ENCODE measurements at places on chromosomes 6 and 20.

GRCh38 chr20:39164642-39165041 is 202.5 kb downstream of the DHX35 start:
- H3K4me3 ChIP-seq, result no peak overlapping the region
- no peak overlapping the region for H3K27ac ChIP-seq
- no peaks in the 10 kb centered on the region for H3K4me1 ChIP-seq

DNA sequence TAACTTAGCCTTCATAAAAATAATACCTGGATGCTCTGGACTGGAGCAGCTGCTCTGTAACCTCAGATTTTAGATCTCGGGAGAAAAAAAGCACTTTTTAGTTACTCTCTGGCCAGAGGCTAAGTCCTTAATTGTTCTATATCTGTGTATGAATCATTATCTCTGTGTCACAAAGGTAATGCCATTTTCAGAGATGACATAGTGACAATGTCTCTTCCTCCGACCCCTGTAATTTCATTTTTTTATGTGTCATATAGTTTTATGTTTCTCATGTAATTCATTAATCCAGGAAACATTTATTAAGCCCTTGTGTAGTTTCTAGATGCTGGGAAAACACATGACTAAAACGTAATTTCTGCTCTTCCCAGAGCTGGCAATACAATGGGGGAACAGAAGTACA is 55.6 kb downstream of the SENP6 start:
- no peaks in the 10 kb centered on the region for H3K4me1 ChIP-seq
- H3K27me3 ChIP-seq, result no peaks in the 10 kb centered on the region
- H3K4me3 ChIP-seq, result no peak overlapping the region
- DNase-seq, result no peak

DNA sequence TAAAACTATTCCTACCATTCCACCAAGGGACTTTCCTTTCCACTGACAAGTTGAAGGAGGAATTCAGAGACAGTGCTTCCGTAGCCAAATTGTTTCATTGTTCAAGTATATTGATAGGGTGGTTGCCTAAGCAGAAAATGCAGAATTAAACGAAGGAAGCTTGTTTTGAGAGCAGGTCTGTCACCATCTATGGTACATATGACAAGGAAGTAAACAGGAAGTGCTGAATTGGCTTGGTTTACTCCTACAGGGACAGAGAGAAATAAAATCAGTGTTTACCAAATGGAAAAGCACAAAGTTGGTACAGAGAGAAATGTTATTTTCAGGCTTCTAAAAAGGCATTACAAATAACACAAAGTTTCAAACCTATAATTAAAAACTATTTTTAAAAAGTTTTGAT is 421.8 kb downstream of the CDC5L start:
- H3K4me3 ChIP-seq, result no peak overlapping the region
- H3K27ac ChIP-seq, result no peak overlapping the region
- H3K27me3 ChIP-seq, result no peaks in the 10 kb centered on the region
- DNase-seq, result no peak
- H3K4me1 ChIP-seq, result peaks cover 7% of the 10 kb centered on the region
- no peaks in the 10 kb centered on the region for H3K36me3 ChIP-seq

- peaks cover 6% of the 10 kb centered on the region for H3K36me3 ChIP-seq
- no peak overlapping the region for H3K27ac ChIP-seq
- H3K4me3 ChIP-seq, result no peak overlapping the region
- no peak for DNase-seq
- H3K27me3 ChIP-seq, result no peaks in the 10 kb centered on the region
- peaks cover 5% of the 10 kb centered on the region for H3K4me1 ChIP-seq
These were observed 9.8 kb downstream of the DUSP22 start for GRCh38 chr6:301929-302705.

DNA sequence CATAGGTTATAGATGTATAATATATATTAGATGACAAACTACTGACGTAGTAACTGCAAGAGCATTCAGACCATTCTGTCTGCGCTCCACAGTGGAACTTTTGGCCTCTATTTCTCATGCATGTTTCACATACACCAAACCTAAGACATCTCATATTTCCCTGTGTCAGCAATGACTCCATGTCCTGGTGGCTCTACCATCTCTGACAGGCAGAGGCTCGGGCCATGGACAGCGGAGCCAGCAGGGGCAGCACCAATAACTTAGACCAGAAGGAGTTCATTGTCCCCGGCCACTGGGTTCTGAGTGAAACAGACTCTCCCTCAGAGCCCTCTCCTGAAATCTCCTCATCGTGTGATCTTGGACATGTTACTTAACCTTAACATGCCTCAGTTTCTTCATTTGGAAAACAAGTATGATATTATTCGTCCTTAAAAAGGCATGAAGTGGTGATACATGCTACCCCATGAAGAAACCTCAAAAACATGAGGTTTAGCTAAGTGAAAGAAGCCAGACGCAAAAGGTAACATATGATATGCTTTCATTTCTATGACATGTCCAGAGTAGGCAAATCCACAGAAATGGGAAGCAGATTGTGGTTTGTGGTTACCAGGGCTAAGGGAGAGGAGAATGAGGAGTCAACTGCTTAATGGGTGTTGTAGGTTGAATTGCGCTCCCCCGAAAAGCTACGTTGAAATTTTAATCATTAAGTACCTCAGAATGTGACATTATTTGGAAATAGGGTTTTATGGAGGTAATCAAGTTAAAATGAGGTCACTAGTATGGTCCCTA is 564.0 kb upstream of the JARID2 start:
- no peak overlapping the region for H3K27ac ChIP-seq
- no peak for DNase-seq
- no peak overlapping the region for H3K4me3 ChIP-seq

DNA sequence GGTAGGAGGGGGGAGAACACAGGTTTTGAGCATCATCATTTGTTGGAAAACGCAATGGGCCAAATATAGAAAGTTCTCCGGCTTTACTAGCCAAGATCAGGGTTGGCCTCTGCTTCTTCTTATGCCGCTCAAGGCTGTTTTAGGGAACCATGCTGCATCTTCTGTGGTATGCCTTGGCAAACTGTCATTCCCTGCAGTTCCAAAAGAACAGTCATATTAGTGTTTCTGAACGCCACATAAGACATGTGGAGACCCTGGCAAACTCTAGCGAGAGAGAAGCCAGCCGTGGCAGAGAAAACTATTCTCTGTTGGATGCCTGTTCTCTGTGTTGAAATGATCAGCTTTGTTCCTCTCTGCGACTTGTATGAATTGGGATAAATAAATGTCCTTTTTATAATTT is 10.8 kb downstream of the ACTR5 start:
- no peak overlapping the region for H3K27ac ChIP-seq
- peaks cover 16% of the 10 kb centered on the region for H3K4me1 ChIP-seq
- no peak overlapping the region for H3K4me3 ChIP-seq
- no peak for DNase-seq
- peaks cover 75% of the 10 kb centered on the region for H3K36me3 ChIP-seq

GRCh38 chr20:44648579-44648978 is 2.9 kb downstream of the ADA start:
- no peak overlapping the region for H3K27ac ChIP-seq
- no peak for DNase-seq
- peaks cover 20% of the 10 kb centered on the region for H3K27me3 ChIP-seq
- H3K36me3 ChIP-seq, result no peaks in the 10 kb centered on the region

DNA sequence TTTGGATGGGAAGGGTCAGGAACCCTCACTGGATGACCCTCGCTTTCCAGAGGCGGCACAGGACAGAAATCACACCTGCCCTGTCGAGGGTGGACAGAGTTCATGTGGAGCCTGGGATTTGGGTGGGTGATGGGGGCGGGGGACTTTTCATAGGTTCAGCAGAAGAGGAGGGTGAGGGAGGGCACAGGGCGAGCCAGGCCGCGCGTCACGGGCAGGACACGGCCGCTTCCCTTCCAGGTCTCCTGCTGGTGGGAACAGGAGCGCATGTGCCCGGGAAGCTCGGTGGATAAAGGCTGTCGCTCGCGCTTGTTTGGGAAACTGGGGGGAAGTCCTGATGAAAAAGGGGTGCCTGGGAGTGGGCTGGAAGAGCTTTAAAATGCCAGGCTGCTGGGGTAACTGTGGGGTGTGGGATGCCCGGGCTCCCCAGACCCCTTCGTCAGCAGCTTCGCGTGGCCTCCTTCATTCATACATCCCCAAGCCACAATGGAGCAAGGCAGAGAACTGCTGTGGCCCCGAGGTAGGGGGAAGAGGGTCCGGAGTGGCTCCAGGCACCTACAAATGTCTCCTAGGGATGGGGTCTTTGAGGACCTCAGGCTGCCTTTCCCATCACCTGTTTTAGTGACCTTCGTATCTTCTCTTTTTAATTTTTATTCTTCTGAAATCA is 102.2 kb downstream of the DACT2 start:
- H3K4me3 ChIP-seq, result no peak overlapping the region
- no peak for DNase-seq
- H3K4me1 ChIP-seq, result peaks cover 39% of the 10 kb centered on the region
- no peak overlapping the region for H3K27ac ChIP-seq
- H3K27me3 ChIP-seq, result peaks cover 47% of the 10 kb centered on the region
- H3K36me3 ChIP-seq, result no peaks in the 10 kb centered on the region

GRCh38 chr6:19866985-19867627 is 29.9 kb downstream of the ID4 start:
- no peak overlapping the region for H3K27ac ChIP-seq

- H3K27ac ChIP-seq, result no peak overlapping the region
- H3K27me3 ChIP-seq, result peaks cover 16% of the 10 kb centered on the region
- peaks cover 10% of the 10 kb centered on the region for H3K4me1 ChIP-seq
- no peaks in the 10 kb centered on the region for H3K36me3 ChIP-seq
These were observed 88.6 kb upstream of the TGM3 start for GRCh38 chr20:2206957-2207769.

GRCh38 chr20:15332711-15333160 is 995.3 kb upstream of the FLRT3 start:
- H3K36me3 ChIP-seq, result no peaks in the 10 kb centered on the region
- H3K4me1 ChIP-seq, result no peaks in the 10 kb centered on the region
- no peak overlapping the region for H3K27ac ChIP-seq
- no peak overlapping the region for H3K4me3 ChIP-seq

DNA sequence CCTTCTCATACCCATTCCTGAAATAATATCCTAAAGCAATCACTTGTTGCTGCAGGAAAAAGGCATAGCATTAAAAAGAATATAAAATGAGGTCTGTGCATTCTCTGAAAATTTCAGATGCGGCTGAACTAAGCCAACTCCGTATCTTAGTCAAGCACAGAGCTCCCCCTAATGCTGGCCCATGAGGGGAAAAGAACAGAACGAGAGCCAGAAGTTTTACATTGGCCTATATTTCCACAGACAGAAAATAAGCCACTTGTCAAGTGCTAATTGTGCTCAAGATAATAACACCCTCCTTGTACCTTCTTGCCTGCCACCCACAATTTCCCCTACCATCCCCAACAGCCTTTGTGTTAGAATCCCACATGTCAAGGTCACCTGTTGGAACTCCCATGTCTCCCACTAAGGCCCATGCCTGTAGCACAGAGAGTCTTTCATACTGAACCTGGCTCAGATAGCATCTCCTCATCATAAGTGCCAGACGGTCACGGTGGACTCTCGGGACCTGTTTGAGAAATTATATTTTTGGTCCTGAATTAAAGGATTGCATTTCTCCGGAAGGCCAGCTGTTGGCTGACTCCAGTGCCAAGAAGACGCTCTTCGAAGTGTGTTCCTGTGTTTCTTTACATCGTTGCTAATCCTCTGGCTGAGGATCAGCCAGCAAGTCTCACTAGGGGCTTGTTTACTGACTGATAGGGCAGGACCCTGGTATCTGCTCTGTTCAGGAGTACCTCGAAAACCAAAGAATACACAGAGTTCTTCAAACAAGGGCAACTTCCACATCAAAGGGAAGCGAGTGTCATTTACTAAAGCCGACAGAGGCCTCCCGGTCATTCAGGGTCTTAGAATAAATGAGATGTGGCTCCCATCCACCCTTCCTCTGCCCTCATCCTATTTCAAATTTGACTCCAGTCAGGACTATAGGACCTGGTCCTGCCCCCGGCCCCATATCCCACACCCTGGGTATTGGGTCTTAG is 183.4 kb upstream of the FBXL4 start:
- H3K4me1 ChIP-seq, result peaks cover 32% of the 10 kb centered on the region
- H3K4me3 ChIP-seq, result no peak overlapping the region
- no peak for DNase-seq
- peaks cover 2% of the 10 kb centered on the region for H3K27me3 ChIP-seq

GRCh38 chr6:8017276-8017701 is 46.9 kb downstream of the BLOC1S5 start:
- DNase-seq, result no peak
- H3K4me3 ChIP-seq, result no peak overlapping the region
- no peaks in the 10 kb centered on the region for H3K27me3 ChIP-seq
- H3K4me1 ChIP-seq, result peaks cover 25% of the 10 kb centered on the region

DNA sequence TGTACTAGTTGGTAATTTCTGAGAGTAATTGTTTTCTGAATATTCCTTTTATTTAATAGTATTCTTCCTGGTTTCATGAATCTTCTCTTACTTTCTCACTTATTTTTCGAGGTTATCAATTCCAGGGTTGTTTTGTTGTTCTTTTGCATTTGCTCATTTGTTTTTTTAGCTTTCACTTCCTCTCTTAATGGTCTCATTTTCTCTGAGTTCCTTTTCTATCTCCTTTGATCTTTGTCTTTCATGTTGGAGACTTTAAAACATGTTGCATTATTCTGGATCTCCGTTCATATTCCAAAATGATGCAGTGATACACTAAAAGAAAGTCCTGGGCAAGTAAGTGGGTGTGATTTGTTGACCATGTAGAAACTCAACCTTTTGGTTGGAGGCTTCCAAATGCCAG is 345.3 kb upstream of the SLC35B3 start:
- DNase-seq, result no peak
- H3K27me3 ChIP-seq, result no peaks in the 10 kb centered on the region
- peaks cover 16% of the 10 kb centered on the region for H3K4me1 ChIP-seq
- H3K36me3 ChIP-seq, result peaks cover 6% of the 10 kb centered on the region

- DNase-seq, result no peak
- no peak overlapping the region for H3K4me3 ChIP-seq
These were observed 7.4 kb downstream of the TBC1D20 start for GRCh38 chr20:454951-455350.

DNA sequence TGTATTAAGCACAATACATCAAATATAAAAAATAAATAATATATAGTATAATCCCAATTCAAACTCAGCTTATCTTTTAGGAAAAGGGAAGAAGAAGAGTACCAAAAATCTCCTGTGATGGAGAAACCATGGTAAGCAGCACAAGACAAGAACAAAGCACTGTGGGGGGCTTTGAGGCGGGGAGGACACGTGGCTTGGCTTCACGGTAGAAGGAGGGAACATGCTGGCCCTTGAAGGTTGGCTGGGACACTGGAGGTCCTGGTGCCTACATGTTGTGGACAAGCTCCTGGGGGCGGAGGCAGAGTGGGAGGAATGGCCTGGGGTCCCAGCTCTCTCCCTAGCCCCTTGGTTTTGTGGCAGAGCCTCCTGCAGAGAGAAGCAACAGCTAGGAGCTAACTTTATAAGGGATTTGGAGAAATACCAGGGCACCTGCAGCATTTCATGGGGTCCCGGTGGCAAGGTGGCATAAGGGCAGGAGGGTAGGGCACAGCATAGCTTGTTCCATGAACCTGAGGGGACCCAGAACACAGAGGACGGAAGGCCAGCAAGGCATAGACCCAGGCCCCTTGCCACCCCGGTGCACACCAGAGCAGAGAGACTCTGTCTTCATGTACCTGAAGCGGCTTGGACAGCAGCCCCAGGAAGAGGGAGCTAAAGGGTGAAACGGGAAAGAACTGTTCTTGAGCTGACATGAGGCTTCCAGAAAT is 72.0 kb downstream of the LY86 start:
- H3K4me1 ChIP-seq, result peaks cover 27% of the 10 kb centered on the region
- no peaks in the 10 kb centered on the region for H3K36me3 ChIP-seq
- peaks cover 3% of the 10 kb centered on the region for H3K27me3 ChIP-seq
